ENCODE measurements at places on chromosomes 2 and 18. TPM values are rescaled to one million over a fixed set of nuclear protein-coding genes. Genes with fewer than 3 reads are reported as not detected.

The TTLL4 gene
- total RNA-seq, result 4.6 TPM

GRCh38 chr18:45337477-45337876 lies 277.8 kb upstream of the SLC14A2 start:
- DNase-seq, result no peak

The ERICH2 gene
- 1.2 TPM for total RNA-seq

- DNase-seq, result no peak
Measured at GRCh38 chr2:2735041-2735440, 404.0 kb upstream of the MYT1L start.

DNA sequence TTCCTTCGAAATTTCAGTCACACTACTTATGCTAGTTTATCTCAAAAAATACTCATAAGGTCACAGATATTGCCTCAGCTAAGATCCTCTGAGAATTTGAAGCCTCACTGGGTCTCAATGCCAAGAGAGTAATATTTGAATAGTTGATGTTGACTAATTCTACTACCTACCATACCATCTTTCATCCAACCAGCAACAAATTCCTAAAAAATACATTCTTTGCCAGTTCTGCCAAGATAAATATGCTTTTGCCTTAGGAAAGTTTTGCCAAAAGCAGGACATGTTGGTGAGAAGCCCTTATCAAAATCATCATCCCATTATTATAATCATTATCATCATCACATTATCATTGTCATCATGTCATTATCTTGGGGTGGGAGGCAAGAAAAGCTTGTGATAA lies 544.6 kb upstream of the ZEB2 start:
- no peak for DNase-seq

DNA sequence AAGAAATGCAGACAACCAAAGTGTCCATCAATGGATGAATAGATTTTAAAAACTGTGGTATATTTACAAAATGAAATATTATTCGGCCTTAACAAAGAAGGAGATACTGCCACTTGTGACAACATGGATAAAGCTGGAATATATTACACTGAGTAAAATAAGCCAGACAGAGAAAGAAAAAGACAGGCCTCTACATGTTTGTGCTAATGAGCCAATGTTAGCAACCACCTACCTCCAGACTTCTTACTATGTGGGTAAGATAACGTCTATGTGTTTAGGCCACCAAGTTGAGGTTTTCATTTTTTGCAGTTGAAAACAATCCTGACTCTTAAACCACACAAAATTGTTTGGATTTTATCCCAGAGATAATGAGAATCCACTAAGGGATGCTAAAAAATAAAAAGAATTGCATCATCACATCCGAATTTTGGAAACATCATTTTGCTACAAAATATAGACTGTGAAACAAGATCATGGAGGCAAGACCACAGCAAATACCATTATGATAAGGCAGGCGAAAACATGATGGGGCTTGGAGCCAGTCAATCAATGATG lies 47.0 kb downstream of the EVA1A start:
- DNase-seq, result no peak

The MAP3K2 gene
- total RNA-seq, result 24.9 TPM

DNA sequence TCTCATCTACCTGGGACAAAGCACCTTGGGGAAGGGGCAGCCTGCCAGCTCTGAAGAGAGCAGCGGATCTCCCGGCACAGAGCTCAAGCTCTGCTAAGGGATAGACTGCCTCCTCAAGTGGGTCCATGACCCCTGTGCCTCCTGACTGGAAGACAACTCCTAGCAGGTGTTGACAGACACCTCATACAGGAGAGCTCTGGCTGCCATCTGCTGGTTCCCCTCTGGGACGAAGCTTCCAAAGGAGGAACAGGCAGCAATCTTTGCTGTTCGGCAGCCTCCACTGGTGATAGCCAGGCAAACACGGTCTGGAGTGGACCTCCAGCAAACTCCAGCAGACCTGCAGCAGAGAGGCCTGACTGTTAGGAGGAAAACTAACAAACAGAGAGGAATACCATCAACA lies 549.9 kb upstream of the LRATD1 start:
- DNase-seq, result no peak

- no peak for DNase-seq
Measured at GRCh38 chr2:148917431-148917830, 42.4 kb downstream of the KIF5C start.

- DNase-seq, result no peak
Measured at GRCh38 chr18:68455229-68455603, 259.7 kb downstream of the TMX3 start.

The CD8B2 gene
- not detected for total RNA-seq

The DAW1 gene
- total RNA-seq, result not detected

- DNase-seq, result no peak
Measured at GRCh38 chr2:76252704-76253103, 542.0 kb upstream of the GCFC2 start.

DNA sequence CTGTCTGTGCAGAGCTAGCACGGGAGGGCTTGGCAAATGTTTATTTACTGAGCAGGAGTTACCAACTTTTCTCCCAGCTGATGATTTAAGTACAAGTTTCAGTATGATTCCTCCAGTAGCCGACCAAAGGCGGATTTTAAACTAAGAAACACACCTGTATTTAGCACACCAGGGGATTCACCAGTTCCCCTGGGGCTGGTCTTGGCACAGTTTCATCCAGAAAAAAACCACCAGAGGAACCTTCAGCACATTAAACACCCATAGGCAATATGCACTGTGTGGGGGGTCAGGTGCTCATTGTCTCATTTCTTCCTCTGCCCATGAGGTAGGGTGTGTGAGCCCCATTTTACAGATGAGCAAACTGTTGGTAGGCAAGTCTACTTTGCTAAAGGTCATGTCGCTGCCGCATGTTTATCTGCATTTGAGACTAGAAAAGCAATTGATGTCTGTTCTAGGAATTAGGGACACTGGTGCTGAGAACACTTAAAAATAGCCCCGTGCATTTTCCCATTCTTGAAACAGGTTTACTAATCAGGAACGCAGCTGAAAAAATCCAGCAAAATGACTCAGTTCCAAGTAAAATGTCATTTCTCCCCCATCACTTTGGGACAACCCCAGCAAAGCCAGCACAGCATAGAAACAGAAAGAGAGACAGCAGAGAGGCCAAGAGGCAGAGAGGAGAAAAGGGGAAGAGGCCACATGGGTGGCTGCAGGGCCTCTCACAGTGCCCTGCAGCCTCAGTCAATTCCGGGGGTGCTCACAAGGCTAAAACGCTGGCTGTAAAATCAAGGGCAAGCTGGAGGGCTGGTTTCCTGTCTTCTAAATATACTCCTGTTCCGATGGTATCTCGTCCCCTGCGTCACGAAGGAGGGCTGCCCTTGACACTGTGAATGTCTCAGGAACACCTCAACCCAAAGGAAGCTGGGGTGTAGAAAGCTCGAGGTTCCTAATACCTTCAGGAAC lies 166.8 kb upstream of the ID2 start:
- peak; percentile 46 for DNase-seq

DNA sequence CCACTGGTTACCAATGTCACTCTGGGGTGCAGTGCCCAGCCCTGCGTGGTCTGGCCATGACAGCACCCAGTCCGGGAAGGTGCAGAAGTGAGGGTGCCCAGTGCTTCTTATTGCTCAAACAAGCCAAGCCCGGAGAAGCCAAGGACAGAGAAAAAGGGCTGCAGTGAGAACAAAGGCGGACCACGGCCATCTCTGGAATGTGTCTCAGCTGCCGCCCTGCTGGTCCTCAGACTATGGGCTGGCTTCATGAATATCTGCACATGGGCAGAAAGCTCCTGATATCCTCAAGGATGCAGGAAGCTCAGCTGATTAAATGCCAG lies 28.7 kb downstream of the COPS9 start:
- no peak for DNase-seq

The SIX2 gene
- total RNA-seq, result 0.40 TPM

The BIN1 gene
- total RNA-seq, result 15.0 TPM

The AKAIN1 gene
- not detected for total RNA-seq

GRCh38 chr18:49988733-49989132 lies 175.4 kb upstream of the ACAA2 start:
- DNase-seq, result no peak

- DNase-seq, result no peak
Measured at GRCh38 chr18:48996901-48997463, 46.2 kb upstream of the SMAD7 start.

DNA sequence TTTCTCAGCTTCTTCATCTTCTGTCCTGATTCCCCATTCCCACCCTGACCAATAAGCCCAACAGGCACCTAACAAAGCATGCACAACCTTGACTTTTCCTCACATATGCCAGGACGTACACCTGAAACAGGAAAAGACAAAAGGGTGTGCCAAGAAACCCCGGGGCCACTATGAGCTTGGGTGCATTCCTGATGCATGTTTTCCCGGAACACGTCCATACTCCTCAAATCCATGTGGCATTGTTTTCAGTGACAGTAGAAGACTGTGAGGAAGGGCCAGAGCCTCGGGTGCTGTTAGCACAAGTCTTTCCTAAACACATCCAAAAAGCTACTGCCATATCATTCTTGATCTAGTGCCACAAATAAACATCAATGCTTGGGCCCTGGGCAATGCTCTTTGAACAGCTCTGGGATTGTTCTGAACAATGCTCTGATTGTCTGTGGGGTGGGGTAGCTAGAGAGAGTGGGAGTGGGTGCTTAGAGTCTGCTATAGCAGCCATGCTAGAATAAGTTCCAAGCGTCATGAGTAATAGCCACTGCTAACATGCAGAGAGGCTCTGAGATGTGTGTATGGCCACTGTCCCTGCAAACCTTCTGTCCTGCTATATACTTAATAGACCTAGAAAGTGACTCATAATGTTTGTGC lies 181.7 kb upstream of the CRIM1 start:
- DNase-seq, result no peak

GRCh38 chr18:44709307-44710126 lies 28.8 kb downstream of the SETBP1 start:
- no peak for DNase-seq

GRCh38 chr2:238238311-238238765 lies 1.5 kb downstream of the HES6 start:
- DNase-seq, result no peak

DNA sequence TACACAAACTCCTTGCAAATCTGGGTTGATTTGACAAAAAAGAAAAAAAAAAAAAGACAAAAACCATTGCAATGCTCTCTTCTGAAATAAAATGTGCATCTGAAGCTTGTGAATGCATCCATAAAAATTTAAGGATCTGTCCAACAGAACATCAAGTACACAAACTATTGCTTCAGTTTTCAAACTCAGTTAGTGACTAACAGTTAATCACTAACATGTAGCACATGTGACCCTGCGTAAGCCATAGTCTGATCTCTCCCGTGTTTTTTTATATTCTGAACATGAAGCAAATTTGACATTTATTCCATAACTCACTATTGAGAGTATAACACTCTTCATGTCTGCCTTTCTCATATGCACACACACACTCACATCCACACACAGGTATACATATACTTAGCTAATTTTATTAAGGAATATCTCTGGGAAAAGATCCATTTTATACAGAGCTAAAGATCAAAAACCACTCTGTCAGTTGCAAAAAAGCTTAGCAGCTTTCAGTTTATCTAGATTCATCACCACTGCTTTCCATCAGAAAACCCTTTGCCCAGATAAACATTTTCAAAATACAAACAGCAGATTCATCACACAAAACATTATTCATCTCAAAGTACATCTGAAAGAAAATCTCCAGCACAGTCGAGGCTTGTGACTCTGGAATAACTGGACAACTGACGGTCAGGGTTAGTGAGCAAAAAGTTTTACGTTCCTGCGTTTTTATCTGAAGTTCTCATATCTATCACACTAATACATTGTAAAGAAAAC lies 1000.4 kb upstream of the ACVR2A start:
- no peak for DNase-seq

DNA sequence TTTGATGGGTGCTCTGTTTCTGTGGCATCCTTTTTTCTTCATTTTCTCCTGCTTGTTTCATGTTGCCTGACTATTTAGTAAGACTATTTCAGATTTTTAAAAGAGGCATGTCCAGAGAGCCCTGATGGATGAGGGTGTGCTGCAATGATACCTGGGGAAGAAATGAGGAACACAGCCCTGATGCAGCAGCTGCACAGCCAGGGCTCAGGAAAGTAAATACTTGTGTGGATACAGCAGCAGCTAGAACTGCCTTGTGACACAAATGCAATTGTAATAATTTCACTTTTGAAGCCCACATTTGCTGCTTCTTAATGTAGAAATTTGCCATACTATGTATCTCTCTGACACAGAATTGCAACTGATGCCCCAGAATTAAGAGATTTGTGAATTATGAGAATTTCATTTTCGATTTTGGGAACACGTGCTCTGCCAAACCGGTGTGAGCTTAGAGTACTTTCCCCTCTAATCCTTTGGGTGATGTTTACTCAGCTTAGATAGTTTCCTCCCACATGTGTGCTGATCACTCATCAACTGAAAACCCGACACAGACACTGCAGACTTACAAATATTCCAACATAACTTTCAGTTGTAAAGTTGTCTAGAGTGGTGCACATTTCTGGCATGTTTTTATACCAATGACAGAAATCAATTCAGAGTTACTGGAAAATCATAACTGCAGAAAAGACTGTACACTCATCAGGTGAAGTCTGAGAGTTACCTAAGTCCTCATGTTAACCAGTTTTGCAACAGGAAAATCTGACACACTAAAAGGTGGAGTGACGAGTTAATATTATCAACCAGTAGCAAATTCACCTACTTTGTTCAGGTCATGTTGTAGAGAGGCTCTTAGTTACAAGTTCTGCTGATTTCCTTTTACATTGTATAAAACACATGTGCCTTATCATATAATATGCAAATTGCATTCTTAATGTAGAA lies 383.4 kb downstream of the CBLN2 start:
- DNase-seq, result no peak

DNA sequence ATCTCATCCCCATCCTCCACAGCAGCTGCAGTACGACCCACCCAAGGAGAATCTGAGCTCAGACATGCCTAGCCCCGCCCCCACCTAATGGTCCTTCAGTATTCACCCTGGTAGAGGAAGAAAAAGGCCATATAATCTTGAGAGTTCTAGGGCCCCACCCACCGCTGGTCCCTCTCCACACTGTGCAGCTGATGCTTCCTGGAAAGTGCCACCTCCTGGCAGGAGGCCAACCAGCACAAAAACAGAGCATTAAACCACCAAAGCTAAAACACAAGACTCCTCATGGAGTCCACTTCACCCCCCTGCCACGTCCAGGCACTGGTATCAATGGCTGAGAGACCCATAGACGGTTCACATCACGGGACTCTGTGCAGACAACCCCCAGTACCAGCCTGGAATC lies 40.7 kb downstream of the MC4R start:
- no peak for DNase-seq

DNA sequence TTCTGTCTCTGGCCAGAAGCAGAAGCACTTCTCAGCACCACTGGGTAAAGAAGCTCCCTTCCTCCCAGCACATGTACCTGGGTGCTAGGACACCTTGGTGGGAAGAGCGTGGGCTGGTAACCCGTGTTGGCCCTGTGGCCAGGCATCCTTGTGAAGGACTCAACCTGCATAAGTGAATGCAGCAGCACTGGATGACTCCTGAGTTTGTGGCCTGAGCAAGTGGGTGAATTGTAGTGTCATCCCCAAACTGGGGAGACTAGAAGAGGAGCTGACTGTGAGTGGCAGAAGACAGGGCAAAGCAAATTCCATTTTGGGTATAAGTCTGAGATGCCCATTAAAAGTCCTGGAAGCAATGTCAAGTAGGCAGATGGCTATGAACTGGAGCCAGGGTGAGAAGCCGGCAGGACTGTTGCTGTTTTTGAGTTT lies 63.4 kb downstream of the STAT1 start:
- DNase-seq, result no peak

The TEKT4 gene
- not detected for total RNA-seq

Data from left ventricle myocardium superior (tissue), 1 donor.